ENCODE measurements at places on chromosomes 5 and 9.

GRCh38 chr9:135339378-135339973 is 140.1 kb upstream of the PPP1R26 start:
- peak; percentile 7 for DNase-seq

GRCh38 chr9:347667-348292 is 133.1 kb downstream of the DOCK8 start:
- DNase-seq, result no peak

- no peak for DNase-seq
Measured at GRCh38 chr9:136304981-136305380, 1.1 kb upstream of the CCDC187 start.

DNA sequence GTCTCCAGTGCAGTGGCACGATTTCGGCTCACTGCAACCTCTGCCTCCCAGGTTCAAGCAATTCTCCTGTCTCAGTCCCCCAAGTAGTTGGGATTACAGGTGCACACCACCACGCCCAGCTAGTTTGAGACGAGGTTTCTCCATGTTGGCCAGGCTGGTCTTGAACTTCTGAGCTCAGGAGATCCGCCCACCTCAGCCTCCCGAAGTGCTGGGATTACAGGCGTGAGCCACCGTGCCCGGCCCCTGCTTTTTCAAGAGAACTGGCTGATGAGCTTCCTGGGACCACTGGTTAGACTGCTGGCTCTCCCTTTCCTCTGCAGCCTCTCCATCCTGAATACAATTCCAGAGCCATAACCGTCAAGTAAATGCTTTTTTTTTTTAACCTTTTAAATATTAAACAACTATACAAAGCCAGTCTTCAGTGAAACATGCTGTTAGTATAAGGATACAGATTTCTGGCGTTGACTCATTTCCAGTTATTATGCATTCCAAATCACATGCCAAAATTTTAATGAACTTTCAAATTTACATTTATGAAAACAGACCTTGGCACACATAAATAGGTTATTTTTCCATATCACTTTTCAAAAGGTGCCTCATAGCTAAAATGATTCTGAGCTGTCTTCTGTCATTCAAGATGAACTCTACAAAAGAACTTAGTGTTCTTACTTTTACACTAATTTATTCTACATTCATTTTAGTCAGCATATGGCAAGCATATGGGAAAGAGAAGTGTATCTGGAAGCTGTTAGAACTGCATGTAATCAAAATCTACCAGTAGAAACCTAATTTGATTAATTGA is 116.0 kb downstream of the MLLT3 start:
- DNase-seq, result no peak

- no peak for DNase-seq
Measured at GRCh38 chr5:55591686-55592085, 56.9 kb upstream of the PLPP1 start.

GRCh38 chr5:67297376-67297775 is 100.8 kb upstream of the CD180 start:
- DNase-seq, result no peak

- DNase-seq, result no peak
Measured at GRCh38 chr5:56191656-56192055, 41.5 kb downstream of the ANKRD55 start.

- DNase-seq, result no peak
Measured at GRCh38 chr5:170076211-170076610, 29.5 kb upstream of the FOXI1 start.

Data from activated CD8-positive, alpha-beta memory T cell treated with anti-CD3 and anti-CD28 coated beads, Interleukin-2, amount 50 U/mL, for 4 hours (primary cell).